ENCODE measurements at places on chromosomes 1 and 21.

- no peak for DNase-seq
Measured at GRCh38 chr1:12518931-12519692, 98.9 kb downstream of the DHRS3 start.

DNA sequence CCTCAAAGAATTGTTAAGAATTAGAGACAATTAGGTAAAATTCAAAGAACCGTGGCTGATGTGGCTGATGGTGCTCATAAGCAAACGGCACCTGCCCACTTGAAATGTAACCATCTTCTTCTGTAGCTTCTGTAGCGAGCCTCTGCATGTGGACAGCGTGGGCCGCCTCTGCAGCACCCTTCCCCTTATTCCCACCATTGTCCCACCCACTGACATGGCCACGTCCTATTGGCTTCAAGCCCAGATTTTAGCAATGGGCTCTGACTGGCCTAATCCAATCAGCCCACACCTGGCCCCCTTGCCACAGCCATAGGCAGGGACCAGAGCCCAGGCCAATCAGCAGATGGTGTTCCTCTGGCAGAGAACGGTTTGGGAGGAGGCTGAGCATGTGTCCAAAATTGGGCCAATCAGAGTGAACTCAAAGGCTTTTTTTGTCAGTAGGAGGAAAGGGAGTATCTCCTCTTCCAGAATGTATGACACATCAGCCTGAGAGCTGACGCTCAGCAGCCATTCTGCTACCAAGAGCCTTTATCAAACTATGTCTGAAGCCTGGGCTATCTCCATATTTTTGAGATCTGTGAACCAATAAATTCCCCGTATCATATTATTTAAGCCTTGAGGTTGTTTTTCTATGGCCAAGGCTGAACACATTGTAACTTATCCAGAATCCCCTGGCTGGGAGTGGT is 518.5 kb downstream of the SMYD3 start:
- no peak for DNase-seq

- DNase-seq = no peak
Measured at GRCh38 chr1:188295157-188295556, 1466.4 kb downstream of the PLA2G4A start.

DNA sequence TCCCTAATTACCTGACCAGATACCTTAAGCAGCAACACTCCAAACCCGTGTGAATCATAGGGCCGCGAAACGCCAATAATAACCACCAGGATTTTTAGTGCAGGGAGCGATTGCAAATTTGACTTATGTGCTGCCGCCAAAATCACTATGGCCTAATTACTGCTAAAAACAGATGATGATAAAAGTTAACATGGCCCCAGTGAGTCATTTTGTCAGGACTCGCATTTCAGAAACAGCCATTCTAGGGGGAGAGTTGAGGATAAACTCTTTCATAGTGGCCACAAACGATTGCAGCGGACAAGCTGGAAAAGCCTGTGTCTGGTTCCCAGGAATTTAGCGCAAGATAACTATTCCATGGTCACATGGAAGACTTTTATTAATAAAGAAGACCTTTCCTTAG is 103.4 kb downstream of the HLX start:
- DNase-seq = no peak

DNA sequence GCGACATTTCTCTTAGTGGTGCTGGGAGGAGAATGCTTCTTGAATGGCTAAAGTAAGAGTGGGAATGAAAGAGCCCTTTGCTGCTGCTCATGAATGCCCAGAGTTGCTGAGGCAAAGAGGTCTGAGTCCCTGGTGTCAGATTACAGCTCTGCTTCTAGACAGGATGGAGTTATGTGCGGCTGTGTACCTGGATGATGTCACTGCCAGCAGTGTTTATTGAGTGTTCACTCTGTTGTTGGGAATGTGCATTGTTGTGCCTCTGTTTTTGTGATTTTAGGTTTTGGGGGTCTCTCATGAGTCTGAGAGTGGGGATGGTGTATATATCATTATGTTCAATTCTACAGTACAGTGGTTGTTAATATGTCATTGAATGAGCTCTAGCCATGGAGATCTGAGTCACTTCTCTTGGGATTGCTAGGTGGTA is 2.7 kb downstream of the CDC14A start:
- no peak for DNase-seq

- DNase-seq = no peak
Measured at GRCh38 chr1:219232890-219233289, 59.2 kb downstream of the LYPLAL1 start.

DNA sequence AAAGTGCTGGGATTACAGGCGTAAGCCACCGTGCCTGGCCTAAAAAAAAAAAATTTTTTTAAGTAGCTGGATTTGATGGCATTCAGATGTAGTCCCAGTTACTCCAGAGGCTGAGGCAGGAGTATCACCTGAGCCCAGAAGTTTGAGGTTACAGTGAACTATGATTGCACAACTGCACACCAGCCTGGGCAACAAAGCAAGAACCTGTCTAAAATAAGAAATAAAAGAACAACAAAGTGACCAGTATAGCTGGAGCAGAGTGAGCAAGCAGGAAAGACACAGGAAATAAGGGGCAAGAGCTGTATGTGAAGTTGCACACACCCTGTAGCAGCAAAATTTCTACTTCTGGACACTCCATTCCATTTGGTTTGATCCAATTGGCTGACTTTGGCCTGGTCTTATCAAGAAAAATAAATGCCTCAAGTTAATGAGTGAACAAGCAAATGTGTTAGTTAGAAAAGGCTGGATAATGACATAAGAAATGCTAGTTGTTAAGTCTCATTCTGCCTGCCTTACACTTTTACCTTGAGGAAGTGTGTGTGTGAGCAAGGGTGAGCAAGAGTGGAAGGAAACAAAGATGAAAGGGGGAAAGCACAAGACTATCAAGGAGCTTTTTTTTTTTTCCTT is 7.9 kb downstream of the ATP5IF1 start:
- DNase-seq = no peak

DNA sequence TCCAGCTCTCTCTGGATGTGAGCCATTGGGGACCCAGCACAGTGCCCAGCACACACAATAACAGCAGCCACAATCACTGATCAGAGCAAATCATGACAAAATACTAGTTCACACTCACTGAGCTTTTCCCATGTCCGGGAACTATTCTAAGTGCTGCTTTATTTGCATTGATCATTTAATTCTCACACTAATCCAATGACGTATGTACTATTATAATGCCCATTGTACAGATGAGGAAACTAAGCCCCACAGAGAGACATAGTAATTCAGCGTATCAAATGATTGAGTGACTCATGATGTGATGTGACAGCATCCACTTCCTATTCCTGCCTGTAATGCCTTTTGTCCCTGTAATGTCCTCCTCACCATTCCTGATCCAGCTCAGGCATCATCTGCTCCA is 1.9 kb upstream of the S100A8 start:
- no peak for DNase-seq

DNA sequence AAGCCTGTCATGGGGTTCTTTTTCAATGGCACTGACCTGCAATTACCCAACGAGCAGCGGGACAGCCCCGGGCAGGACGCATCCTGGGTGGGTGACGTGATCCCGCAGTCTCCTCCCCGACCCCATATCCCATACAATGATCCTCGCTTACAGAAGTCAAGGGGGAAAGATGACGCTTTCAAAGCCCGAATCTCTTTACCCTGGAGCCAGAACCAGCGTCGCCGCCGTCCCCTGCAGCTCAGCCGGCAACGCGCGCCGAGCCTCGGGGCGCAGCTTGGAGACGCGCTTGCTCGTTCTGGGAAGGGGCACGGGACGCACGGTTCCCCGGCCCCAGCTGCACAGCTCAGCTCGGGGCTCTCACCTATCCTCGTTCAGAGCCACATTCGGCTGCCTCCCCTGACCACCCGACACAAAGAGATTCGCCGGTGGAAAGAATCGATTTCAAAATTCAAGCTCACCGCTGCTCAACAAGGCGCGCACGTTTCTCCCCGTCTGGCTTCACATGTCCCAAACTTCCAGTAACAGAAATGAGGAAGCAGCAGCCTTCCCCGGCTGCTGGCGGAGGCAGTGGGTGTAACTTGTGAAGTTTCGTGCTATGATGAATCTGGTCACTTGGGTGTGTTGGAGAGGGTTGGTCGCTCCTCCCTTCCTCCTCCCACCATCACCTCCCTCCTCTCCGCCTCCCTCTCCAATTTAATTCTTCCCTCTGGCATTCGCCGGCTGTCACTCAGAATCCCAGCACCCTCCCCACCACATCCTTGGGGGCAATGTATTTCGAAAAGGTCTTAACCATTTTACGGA is at the start of gene TIAM1:
TSS of gene TIAM1 (minus strand) at position 582 of the 801 bp plus-strand sequence. CDS start 77,289 bp downstream, outside the sequence.
- DNase-seq = no peak

DNA sequence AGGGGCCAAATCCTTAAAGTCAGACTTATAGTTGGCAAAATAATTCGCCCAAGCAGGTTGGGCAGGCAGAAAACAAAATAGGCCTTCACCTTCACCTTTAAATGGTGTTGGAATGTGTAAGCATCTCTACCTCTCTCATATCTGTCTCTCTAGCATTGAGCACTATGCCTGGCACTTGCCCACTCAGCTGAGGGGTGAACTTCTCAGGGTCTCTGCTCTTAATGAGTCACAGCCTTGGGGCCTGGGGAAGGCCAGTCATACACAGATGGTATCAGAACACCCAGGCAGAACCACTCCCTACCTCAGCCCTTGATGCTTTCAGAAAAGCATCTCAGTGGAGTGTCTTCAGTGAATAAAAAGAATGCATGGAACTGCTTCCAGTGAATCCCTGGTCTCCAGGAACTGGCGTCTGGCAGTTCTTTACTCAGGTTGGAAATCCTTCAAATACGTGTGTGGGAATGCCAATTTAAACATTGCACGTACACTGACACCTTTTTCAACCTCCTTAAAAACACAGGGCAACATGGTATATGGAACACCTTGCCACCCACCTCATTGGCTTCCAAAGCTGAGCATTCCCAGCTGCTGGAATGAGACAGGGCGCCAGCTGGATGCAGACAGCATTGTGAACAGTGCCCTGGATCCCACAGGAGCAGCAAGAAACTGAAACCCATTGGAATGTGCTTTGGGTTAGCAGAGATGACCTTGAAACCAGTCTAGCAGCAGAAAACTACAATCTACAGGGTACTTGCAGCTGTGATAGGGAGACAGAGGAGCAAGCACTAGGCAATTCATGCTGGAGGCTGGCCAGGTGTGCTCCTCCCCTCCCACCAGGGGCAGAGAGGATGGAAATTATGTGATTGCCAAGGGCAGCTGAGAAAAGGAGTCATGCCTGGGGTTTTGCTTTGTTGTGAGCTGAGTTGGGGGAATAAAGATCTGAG is 30.0 kb downstream of the ZNF697 start:
- no peak for DNase-seq

DNA sequence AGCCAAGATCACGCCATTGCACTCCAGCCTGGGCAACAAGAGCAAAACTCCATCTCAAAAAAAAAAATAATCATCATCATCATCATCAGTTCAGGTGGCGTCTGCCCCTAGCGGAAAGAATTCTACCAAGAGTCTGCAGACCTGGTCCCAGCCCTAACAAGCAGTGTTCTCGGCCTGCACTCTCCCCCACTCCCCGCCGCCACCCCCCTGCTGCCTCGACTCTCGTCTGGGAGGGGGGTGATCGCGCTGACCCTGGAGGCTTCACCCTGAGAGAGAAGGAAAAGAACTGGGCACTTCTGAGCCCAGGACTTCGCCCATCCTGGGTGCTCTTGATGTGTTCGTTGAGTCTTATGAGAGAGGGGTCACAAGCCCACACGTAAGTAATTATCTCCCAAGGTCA is 160.1 kb upstream of the TMEM51 start:
- DNase-seq = no peak

- DNase-seq = no peak
Measured at GRCh38 chr21:24486973-24487372, 1120.3 kb downstream of the MRPL39 start.

DNA sequence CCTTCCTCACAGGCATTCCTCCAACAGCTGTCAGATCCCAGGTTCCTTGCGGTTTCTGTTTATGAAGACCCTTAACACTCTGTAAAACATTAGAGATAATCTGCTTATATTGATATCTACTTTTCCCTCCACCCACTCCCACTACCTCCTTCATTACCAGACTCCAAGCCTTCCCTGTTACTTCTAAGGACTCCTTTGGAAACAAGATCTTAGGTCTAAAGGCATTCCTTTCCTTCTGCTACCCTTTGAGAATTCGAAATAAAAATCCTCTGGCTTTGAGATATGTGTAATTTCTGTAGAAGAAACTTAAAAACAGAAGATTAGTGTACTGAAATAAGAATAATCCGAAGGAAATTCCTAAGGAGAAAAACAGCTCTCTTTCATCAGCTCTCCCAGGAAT is 23.7 kb upstream of the LYPLAL1 start:
- DNase-seq = no peak

DNA sequence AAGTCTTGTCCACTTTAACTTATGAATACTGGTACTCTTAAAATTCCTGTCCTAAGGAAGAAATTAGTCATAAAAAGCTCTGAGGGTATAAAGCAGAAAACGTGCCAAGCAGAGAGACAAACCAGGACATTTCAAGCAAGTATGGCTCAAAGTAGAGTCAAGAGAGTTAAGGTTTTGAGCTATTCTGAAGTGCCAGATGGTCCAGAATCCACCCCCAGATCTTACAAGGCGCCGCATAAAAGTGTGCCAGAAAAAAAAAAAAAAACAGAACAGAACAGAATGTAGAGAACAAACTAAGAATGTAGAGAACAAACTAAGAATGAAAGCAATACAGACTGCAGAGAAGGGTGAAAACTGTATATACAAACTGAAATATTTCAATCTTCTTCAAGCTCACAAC is 12.5 kb downstream of the EPS15 start:
- DNase-seq = no peak

DNA sequence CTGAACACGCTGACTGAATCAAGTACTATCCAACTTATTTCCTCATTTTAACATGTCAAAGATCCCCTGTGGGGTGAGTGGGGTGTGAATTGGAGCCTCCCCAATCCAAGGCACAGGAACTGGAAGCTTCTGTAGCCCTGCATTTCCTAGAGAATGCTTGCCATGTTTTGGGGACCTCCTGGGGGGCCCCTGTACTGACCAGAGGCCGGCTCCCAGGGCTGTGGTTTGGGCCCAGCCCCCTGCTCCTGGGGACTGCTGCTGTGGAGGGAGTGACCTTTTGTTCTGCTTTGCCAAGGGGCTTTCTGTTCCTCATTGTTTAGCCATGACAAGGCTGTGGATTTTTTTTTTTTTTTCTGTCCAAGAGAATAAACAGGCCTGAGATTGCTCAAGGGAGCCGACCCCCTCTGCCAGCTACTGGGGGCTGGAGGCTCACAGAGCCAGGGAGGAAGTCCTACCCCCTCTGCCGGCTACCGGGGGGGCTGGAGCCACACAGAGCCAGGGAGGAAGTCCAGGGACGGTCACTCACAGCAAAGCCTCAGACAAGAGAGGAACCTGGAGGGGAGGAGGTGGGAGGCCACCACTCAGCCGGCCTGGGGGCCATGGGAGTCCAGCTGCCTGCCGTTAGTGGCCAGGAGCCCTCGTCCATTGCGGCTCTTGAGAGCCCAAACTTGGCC is 17.4 kb downstream of the TNFRSF1B start:
- no peak for DNase-seq

DNA sequence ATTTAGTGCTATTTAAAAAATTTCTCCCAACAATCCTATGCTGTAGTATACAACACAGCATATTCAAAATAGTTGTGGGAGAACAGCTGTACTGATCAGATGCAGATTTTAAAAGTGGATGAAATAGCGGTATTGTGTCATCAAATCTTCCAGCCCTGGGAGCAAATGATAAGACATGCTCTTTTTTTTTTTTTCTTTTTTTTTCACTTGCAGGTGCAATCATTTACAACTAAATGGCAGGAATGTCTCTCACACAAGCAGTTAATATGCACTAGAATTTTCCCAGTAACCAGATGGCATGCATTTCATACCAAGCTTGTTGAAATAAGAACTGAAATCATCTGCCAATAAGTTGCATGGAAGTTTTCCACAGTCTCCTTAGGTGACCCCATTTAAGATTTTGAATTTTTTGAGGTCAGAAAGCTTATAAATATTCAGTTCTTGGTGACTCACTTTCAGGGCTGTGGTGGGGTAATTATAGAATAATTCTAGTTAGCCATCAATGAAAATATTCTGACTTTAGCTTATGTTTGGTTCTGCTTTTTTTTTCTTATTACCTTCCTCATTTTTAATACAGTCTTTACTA is 623.9 kb upstream of the NR5A2 start:
- DNase-seq = no peak

Measured in RWPE2 (cell line).